GM12865 (cell line): ENCODE measurements at places on chromosomes 11 and 22.

- DNase-seq = no peak
Observed at GRCh38 chr11:100637706-100638105, 49.4 kb upstream of the ARHGAP42 start.

DNA sequence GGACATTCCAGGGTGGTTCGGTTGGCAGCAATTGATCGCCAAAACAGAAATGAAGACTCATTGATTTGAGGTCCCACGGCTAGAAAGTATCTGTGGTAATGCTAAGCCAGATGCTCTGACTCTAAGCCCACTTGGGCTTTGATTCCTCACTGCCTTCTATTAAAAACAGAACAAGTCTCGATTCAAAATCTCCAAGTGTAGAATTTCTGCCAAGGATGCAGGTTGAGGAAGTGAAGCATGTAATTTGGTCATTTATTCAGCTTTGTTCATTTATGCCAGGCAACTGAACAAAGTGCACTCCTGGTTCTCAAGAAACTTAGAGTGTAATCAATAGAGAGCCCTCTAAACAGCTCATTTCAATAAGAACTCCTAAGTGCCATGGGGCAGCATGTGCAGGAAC lies 2.3 kb upstream of the CEP295 start:
- no peak for DNase-seq

DNA sequence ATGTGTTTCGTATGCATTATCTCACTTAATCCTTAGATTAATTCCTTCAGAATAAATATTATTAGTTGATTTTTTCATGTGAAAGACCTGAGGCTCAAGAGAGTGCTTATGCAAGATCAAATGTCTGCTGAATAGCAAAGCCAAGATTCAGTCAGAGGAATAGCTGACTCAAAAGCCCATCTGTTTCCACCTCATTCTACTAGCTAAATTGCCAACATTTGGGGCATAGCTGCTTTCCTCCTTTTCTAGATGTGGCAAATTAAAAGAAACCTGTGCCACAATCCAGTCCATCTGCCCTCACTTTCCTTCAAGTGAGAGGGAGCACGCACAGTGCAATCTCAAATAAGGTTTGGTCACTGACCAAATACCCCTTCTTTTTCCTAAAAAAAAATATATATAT lies 121.1 kb downstream of the PAX6 start:
- no peak for DNase-seq

GRCh38 chr11:95156133-95156721 lies 66.6 kb downstream of the ENDOD1 start:
- no peak for DNase-seq

DNA sequence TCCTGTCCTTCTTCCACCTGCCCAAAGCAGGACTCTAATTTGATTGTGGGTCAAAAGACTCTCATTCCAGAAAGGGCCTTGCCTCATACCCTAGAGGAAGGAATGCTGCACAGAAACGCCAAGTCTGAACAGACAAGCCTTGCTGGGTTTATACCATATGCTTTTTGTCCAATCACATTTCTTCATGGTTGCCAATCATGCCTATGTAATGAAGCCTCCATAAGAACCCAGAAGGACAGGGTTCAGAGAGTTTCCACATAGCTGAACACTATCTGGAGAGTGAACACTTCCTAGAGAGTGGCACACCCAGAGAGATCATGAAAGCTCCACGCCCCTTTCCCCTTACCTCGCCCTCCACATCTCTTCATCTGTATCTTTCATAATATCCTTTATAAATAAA lies 4.8 kb upstream of the SAA2 start:
- no peak for DNase-seq

- DNase-seq = no peak
Observed at GRCh38 chr22:27995801-27996528, 76.9 kb upstream of the PITPNB start.

DNA sequence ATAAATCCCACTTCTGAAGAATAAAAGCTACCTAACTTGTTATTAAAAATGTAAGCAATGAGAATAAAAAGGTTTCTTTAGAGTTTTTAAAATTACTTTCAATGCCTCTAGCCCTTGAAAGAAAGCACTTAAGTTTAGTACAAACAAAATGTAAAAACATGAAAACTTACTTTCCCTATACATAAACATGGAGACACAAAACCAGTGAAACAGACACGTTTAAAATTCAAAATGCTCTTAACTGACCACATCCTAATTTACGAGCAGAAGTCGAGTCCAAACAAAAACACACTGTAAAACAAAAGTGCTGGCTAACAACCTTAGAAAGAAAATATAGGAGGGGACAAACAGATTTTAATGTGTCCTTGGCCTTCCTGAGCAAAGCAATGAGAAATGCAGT lies 36.6 kb downstream of the TCF20 start:
- DNase-seq = no peak

DNA sequence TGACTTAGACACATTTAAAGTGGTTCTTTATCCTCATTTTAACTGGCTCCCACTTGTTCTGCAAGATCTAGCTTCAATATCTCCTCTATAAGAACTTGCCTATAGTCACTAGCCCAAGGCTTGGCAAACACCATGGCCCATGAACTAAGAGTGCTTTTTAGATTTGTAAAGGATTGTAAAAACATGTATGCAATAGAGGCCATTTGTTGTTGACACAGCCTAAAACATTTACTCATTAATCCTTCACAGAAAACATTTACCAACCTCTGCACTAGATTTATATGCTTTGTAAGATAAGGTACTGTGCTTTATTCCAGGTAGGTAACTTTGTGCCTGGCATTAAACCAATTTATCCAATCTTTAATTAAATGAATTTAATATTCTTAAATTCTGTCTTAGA lies 5.5 kb downstream of the HYLS1 start:
- no peak for DNase-seq

DNA sequence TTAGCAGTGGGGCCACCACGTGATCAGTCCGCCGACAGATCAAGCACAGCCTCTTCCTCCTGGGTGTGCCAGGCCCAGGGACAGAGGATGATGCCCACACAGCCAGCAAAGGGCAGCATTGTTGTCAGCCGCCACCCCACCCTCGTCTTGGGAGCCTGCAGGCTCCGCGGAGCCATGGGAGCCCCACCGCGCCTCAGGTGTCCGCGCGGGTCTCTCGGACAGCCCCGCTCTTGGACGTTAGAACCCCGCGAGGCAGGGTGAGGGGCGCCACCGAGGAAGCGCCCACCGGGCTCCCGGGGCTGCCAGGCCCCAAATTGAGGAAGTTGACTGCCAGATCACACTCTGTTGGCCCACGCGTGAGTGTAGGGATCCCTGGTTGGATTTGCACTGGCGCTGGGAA lies 83.9 kb upstream of the MS4A8 start:
- no peak for DNase-seq

DNA sequence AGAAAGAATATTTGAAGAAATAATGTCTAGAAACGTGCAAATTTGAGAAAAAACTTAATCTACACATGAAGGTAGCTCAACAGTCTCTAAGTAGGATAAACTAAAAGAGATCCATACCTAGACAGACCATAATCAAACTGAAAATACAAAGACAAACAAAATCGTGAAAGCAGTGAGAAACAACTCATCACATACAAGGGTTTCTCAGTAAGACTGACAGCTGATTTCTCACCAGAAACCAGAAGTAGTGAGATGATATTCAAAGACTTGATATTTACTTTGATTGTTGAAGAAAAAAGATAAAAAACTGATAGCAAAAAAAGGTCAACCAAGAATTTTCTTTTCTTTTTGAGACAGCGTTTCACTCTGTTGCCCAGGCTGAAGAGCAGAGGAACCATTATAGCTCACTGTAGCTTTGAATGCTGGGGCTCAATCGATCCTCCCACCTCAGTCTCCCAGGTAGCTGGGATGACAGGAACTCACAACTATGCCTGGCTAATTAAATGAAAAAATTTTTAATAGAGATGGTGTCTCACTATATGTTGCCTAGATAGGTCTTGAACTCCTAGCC lies 17.4 kb downstream of the NPAT start:
- DNase-seq = no peak

DNA sequence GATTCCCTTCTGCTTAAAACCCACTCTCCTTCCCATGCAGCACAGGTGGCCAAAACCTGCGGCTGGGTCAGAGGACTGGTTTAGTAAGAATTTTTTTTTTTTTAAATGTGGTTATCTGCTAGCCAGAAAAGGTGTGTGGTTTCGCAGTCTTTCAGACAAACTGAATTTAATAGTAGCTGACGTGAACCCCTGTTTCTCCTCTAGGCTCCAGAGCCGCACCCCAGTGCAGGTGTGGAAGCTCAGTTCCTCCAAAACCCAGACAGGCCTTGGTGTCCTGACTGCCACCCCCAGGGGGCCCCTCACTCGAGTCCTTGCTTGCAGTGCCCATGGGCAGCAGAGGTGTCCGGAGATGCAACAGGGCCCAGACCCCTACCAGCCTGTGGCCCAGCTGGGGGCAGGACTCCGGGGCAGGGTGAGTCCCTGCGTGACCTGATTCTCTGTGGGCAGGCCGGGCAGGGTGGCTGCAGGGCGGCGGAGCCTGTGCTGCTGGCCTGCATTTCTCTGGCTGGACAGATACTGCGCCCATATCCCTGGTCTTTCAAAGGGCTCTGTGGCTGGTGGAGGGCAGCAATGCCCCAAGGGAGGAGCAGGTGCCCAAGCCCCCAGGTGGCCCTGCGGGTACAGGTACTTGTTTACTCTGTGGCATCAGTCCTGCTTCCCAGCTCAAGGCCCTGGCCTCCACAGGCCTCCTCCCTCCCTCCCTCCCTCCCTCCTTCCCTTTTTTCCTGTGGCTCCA lies 15.2 kb downstream of the KCNQ1 start:
- DNase-seq = no peak

GRCh38 chr11:115170133-115170815 lies 333.9 kb downstream of the CADM1 start:
- DNase-seq = peak; percentile 37

DNA sequence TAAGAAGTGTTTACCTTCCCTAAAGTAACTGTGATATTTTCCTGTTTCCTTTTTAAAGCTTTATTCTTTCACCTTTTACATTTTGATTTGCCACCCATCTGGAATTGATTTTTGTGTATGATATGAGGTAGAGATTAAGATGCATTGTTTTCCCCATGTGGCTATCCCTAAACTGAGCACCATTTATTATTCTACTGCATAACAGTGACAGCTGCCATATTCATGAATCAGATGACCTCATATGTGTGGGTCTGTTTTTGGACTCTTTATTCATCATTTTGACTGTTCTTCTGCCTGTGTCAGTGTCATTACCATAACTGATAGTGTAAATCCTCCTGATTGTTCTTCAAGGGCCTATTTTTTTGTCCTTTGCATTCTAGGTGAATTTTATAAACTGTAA lies 50.8 kb downstream of the HIPK3 start:
- no peak for DNase-seq

DNA sequence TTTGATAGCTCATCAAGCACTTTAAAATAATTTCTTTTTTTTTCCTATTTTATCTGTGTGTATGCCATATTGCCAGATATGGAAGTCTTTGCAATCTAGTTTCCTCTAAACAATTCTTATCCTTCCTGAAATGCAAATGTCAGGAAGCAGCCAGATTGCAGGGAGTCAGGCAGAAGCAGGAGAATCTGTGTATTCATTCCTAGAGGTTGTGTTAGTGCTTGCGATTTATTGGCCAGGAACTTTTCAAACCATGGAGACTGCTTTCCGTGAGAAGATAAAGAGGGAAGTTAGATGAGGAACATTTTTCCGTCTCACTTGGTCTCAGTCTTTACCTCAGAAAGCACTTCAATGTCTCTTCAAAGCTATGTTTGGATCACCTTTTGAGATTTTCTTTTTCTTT lies 91.9 kb downstream of the GRAMD1B start:
- DNase-seq = no peak

- no peak for DNase-seq
Observed at GRCh38 chr11:47184711-47185304, 1.4 kb downstream of the PACSIN3 start.

DNA sequence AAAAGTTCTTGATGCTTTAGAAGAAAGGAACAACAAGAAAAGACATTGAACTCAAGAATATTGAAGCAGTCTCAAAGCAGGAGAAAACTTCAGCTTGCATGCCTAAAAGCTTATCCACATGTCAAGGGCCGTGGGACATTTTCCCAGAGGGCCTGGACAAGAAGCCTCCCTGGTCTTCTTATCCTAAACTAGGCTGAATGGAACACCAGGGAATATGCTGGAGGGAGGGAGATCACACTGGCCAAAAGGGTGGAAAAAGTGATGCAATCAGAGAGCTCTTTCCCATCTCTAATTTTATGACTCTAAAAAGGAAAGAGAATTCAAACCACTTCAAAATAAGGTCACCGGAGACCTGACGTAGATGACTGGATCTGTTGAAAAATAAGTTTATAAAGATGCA lies 107.2 kb downstream of the MPPED2 start:
- no peak for DNase-seq

DNA sequence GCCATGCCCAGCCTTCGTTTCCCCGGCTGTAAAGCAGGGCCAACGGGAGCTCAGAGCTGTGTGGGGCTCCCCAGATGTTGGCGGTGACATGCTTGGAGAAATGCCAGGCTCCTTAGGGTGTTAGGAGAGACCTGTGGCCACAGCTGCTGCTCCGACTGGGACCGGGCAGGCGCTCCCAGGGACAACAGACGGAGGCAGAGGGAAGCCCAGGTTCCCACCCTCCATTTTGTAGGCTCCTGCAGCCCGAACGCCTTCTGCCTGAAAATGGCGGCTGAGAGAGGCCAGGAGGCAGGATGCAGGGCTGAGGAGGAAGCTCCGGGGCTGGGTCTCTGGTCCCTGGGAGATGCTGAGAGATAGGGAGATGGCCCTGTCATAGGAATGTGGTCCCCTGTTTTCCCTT lies 10.0 kb downstream of the CD6 start:
- no peak for DNase-seq

GRCh38 chr11:65132988-65133700 lies 1.2 kb downstream of the SYVN1 start:
- peak; percentile 85 for DNase-seq

GRCh38 chr22:35258191-35258988 lies 1.1 kb downstream of the HMGXB4 start:
- peak; percentile 2 for DNase-seq

- peak; percentile 40 for DNase-seq
Observed at GRCh38 chr22:45009606-45010531, at the start of gene PHF21B. TSS of gene PHF21B (minus strand) at chr22:45010005. CDS start at chr22:45009549, 456 bp downstream.

GRCh38 chr11:27898166-27898565 lies 197.9 kb upstream of the BDNF start:
- DNase-seq = no peak
